ENCODE measurements at places on chromosomes 13 and 19.
A peak's percentile ranks its signal among the peaks of the same experiment; 100 is the strongest.

- no peak for DNase-seq
Observed at GRCh38 chr13:99975626-99976025, 4.1 kb upstream of the ZIC5 start.

DNA sequence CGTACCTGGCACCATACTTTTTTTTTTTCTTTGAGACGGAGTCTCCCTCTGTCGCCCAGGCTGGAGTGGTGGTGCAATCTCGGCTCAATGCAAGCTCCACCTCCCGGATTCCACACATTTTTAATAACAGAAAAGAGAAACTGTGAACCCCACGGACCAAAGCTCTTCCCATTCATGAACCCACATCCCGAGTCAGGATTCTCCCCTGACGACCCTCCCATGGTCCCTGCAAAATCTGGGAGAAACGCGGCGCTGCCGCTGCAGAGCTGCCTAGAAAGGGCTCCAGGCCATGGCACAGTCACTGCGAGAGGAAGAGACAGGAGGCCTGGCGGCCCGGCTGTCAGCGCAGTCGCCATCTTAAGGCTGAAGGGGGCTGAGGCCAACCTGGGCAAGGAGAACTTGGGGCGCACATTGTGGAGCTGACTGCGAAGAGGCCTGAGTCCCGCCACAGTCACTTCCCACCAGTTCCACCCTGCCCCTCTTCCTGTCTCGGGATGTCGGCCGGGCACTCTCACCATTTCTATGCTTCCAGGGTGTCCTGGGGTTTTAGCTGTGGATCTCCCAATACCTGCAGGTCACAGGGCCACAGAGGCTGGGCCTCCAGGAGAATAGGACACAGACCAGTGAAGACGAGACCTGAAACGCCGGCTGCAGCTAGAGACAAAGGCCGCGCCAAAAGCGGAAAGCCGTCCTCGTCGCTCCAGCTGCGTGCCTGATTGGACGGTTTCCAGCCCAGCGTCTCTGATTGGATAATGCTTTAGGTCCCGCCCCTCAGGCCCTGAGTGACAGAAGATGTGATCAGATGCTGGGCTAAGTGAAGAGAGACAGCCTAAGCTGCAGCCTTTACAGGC, 71.0 kb downstream of the ZNF486 start:
- DNase-seq = peak; percentile 82

GRCh38 chr19:15863272-15863671, 34.6 kb downstream of the CYP4F2 start:
- no peak for DNase-seq

DNA sequence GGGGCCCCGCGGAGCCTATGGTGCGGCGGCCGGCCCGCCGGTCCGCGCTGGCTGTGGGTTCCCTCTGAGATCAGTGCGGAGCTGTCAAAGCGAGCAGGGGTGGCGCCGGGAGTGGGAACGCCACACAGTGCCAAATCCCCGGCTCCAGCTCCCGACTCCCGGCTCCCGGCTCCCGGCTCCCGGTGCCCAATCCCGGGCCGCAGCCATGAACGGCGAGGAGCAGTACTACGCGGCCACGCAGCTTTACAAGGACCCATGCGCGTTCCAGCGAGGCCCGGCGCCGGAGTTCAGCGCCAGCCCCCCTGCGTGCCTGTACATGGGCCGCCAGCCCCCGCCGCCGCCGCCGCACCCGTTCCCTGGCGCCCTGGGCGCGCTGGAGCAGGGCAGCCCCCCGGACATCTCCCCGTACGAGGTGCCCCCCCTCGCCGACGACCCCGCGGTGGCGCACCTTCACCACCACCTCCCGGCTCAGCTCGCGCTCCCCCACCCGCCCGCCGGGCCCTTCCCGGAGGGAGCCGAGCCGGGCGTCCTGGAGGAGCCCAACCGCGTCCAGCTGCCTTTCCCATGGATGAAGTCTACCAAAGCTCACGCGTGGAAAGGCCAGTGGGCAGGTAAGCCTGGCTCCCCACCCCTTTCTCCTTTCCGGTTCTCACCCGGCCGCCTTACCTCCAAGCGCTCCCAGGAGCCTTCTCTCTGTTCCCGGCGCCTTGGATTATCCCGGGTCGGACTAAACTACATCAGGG, at the start of gene PDX1:
Gene PDX1 (plus strand): TSS at position 67 of the 743 bp plus-strand sequence. CDS start 139 bp downstream, at position 206.
- peak; percentile 52 for DNase-seq

- DNase-seq = no peak
Observed at GRCh38 chr13:32530841-32531253, 7.7 kb downstream of the N4BP2L2 start.

GRCh38 chr19:31567776-31568175, 218.5 kb upstream of the TSHZ3 start:
- DNase-seq = no peak

- no peak for DNase-seq
Observed at GRCh38 chr19:52216401-52216800, 26.5 kb downstream of the PPP2R1A start.

DNA sequence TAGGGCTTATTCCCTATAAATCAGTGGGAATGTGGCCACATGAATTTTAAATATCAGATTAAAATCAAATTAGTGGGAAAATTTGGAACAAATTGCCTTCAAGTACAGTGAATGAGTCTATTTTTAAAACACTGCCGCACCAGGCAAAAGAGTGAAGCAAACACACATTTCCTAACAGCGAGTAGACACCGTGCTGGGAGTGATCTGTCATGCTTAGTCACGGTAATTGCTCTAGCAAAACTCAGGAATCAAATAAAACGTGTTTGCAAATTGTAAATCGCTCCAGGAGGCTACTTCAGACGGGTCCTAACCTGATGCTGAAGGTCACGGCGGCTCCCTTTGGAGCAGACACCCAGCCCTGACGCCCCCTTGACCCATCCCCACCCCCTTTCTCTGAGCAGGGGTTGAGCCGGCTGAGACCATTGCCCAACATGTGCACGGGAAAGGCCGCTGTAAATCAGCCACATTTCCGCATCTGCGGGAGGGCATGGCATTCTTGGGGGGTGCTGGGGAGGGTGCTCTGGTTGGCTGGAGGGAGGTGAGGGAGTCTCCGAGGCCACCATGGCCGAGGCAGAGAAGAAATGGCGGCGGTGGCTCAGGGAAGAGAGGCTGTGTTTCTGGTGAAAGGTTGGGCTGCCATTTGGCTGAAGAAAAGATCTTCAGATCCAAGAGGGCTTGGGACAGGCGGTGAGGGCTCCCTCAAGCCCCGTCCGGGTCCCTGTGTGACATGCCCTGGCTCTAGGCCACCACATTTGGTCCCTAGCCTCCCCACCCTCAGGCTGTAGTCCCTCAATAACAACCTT, 8.9 kb downstream of the CEBPA start:
- peak; percentile 35 for DNase-seq

DNA sequence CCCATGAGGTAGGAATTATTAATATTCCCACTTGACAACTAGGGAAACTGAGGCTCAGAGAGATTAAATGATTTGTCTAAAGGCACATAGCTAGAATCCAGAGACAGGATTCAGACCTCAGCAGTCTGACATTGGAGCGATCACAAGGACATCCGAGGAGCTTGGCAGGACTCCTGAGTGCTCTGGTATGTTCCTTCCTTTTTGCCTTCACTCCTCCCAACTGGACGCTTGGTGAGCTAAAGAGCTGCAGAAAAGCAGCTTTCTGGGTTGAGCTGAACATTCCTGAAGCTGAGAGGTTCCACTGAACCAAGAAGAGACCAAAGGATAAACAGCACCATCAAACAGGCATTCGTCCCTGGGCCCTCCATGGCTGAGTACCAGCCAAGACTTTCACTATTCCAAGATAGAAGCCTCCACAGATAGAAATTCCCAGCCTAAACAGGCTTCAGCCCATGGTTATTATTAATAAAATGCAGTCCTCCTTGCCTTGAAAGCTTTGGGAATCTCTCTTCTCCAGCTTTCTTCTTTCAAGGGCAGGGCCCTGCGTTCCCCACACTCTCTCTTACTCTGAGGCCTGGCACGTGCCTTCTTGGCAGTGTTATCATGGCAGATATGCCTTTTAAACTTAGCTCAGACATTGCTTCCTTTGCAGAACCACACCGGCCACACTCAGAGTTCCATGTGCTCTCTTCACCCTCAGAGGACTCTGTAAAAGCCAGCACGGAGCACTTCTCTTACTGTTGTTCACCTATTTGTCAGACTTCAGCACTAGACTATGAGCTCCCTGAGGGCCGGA, 97.1 kb downstream of the CYSLTR2 start:
- DNase-seq = no peak

GRCh38 chr13:35621989-35622388, 145.5 kb upstream of the MAB21L1 start:
- no peak for DNase-seq

DNA sequence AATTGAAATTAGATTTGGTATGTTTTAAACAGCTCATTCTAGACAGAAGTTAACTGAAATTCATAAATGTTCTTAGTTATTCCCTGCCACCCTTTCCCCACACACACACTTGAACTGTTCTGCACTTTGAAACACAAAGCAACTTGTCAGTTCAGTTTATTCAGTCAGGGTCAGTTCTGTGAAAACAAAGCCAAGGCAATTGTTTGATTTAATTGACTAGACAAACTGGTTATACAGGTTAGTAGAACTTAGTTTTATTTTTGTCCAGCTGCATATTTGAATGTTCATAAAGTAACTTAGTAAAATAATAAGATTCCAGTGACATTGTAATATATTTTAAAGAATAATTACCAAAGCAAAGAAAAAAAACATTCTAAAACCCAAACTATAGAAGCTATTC, 98.3 kb upstream of the KLF5 start:
- DNase-seq = no peak

DNA sequence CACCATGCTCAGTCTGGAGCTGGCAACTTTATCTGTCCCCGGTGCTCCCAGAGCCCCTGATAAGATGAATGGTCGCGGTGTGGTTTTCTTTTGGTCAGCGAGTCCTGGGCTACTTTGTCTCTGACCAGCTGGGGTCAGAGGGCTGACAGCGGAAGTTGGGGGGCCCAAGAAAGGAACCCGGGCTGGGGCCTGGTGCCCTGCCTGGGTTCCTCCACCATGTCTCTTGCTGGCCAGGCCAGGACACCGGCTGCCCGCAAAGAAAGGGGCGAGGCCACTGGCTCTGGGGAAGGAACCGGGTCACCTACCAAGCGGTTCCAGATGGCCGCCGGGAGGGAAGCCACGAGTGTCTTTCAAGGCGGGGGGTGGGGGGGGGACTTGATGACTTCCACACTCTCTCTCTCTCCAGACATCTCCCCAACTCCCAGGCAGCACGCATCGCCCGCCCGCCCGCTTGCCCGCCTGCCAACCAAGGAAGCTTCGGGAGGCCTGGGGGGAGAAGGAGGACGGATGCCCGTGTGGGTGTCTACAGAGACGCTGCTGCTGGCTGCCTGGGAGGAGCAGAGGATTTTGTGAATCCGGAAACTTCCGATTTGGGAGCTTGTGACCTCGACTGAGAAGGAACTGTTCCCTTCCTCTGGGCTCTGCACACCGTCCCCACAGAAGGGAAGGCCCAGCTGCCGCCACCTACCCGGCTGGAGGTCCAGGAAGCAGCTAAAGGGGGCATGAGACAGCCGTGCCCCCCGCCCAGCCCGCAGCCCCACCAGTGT, 1.1 kb downstream of the PIP5K1C start:
- DNase-seq = peak; percentile 69

GRCh38 chr19:33794683-33795369, 1.8 kb upstream of the KCTD15 start:
- peak; percentile 38 for DNase-seq

GRCh38 chr19:50490991-50491472, 14.4 kb upstream of the GARIN5A start:
- DNase-seq = no peak

DNA sequence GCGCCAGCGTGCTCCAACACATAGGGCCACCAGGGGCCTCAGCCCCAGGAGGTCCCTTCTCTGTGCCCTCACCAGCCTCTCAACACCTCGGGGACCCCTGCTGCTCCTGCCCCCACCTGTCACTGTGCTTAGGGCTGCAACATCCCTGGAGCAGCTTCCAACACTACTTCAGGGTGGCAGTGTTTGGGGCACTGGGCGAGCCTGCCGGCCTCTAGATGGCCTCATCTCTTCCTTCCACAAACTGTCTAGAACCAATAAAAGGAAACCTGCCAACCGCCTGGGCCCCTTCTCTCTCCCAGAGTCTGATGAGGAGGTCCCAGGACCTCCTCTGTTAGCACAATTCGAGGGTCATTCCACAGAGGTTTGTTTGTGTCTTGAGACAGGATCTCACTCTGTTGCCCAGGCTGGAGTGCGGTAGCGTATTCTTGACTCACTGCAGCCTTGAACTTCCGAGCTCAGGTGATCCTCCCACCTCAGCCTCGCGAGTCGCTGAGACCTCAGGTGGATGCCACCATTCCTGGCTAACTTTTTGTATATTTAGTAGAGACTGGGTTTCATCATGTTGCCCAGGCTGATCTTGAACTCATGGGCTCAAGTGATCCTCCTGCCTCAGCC, 10.1 kb upstream of the SHD start:
- DNase-seq = no peak

DNA sequence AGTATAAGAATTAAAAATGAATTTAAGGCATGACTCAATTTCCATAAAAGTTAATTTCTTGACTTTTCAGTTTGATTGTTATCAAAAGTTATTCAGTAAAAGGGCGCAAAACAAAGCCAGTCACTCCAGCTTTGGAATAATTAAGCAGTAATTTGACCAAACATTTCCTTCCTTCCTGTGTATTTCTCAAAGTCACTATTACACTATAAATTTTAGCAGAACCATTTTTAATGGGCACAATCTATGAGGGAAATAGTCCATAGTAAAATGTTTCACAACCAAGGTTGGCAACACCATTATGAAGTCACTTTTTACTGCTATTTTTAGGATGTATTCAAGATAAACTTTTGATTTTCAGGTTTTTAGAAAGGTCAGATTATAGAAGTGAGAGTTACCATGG, 91.0 kb downstream of the DACH1 start:
- no peak for DNase-seq

GRCh38 chr19:7831452-7831851, 1.4 kb downstream of the EVI5L start:
- DNase-seq = peak; percentile 38

DNA sequence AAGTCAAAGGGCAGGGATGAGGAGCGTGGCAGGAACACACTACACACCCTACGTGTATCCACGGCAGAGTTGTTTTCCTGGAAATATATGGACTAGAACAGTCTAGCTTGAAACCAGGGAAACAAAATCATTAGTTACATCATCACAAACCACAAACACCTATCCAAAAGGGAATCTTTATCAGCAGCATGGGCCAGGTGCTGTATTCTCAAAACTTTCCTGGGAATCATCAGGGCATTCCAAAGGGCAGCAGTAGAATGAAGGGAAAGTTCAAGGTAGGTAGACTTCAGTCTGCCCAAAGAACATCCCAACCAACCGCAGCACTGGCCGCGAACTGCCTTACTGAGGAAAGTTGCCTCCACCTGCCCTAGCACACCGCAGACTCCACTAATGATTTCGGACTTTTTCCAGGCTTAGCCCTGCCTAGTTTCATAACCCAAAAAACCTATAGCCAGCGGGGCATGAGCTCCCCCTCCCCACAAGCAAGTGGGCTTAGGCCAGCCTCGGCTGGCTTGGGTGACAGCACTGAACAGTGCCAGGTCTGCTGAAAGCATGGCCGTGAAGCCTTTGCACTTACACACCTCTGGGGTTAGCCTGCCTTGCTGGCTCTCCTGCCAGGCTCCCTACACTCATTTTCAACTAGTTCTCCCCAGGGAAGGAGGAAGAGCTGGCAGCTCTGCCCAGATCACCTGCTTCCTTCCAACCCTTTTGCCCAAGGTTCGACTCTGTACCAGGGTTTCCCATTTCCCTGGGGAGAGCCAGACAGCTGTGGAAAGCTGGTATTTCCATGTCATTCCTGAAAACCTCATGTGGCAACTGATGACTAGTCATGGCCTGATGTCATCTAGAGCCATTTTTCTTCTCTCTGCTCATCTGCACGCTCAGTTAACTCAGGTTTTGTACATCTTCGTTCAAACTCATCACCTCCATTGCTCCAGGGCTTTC, 77.3 kb upstream of the UBAC2 start:
- no peak for DNase-seq
